ENCODE measurements at places on chromosomes 3 and 15.

DNA sequence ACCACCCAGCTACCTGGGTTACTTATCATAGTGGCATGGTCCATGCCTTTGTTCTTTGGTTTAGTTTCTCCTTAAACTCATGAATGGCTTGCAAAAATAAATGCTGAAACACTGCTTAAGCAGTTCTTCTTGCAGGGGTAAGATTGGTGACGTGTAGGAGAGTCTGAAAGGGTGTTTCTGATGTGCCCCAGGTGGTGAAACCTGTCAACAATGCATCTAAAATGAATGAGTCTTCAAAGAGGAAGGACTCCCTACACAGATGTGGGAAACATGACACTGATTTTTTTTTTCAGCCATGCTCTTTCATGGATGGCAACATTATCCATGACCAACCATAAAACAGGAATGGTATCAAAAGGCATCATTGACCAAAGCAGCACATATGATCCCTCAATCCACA, 72.0 kb downstream of the KCNH8 start:
- no peak for DNase-seq

DNA sequence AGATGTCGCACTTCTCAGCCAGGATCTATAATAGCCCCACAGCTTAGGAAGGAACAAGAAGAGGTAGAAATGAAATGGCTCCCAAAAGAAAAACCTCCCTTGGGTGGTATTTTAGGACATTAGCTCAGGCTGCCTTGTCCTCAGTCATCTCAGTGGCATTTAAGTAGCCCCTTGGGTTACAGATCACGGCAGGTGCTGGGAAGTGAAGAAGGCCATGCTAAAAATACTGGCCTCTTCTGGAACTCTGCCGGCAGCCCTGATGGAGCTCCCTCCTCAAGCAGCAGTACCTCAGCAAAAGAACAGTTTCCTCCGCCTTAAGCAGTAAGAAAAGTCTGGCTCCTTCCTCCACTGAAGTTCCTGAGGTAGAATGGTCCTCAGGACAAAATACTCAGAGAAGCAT, 7.3 kb upstream of the TPM1 start:
- DNase-seq: no peak

DNA sequence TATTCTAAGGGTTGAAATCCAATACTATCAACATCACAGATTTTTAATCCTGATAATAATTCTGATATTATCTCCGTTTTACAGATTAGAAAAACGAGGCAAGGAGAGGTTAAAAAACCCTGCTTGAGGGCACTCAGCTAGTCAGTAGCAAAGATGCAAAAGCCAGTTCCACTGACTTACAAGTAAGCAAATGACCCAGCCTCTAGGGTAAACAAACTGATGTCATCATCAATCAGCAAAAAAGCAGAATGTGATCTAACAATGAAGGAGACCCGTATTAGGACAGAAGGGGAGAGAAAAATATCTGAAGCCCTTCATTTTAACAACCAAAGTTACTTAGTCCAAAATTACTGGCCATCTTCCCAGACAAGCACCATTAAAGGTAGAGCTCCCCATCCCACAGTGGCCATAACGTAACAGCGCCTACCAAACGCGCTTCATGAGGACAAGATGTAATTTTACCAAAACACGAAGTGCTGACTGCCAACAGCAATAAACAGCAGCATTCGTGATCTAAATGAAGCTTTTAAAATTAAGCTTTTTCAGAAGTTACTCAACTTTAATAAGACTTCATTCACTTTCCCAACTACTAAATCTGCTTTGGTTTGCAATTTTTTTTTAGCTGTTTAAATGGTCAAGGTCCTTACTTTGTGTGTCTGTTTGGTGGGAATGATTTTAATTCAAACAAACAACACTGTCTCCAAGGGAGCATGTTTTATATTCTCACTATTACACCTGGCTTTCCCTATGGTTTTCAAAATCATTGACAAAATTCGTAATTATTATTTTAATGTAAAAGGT, 176.6 kb downstream of the OSBPL10 start:
- DNase-seq: no peak

- no peak for DNase-seq
Measured at GRCh38 chr3:70433091-70433490, 120.7 kb upstream of the MDFIC2 start.

DNA sequence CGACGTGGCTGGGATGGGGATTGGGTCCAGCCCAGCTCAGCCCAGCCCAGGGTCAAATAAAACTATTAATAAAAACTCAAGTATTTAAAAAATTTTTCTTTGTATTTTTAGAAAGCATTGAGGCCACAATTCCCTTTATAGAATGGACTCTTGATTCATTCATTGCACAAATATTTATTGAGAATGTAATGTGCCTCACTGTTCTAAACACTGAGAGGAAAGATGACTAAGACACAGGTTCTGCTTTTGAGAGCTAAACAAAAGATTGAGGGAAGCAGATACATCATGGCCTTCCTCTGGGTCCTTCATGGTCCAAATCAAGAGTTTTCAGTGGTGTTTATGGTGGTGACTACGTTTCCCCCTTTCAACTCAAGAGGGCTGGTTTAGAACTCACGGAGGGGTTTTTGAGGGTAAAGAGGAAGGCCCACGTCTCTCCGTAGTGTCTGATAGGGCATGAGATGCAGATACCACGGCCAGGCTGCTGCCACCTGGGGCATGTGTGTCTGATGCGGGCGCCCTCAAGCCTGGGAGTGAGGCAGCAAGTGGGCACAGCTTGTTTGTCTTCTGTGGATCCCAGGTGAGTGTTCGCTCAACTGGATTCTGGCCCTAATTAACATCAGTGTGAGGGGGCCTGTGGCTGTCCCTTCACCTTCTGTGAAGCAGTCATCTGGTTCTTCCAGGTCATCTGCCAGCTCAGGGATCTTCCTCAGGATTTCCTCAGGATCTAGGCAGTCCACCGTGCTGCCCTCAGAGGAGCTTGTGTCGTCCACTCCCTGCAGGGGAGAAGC, 73.5 kb upstream of the SCN5A start:
- no peak for DNase-seq

GRCh38 chr3:182046166-182046764, 334.5 kb downstream of the SOX2 start:
- DNase-seq: no peak

DNA sequence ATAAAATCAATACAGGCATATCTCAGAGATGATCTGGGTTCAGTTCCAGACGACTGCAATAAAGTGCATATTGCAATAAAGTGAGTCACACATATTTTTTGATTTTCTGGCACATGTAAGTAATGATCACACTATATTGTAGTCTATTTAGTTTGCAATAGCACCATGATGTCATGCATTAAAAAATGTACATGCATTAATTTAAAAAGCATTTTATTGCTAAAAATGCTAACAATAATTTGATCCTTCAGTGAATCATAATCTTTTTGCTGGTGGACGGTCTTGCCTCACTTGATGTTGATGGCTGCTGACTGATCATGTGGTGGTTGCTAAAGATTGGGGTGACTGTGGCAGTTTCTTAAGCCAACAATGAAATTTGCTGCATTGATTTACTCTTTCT, 511.1 kb downstream of the OTOL1 start:
- no peak for DNase-seq

DNA sequence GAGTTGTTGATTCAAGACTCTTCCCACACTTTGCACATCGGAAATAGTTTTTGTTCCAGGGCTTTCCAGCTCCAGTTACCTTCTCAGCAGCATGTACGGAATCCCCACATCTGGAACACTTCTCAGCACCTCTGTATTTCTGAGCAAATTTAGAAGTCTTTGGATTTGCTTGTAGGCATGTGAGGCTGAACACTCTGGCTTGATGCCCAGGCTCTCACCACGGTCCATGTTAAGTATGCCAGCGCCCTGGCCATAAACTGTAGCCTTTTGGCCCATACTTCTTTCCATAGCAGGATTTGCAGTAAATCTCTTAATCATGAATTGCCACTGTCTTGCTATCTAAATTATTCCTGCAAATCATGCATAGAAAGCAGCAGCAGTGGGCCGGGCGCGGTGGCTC, 24.4 kb downstream of the ATP2C1 start:
- DNase-seq: no peak

- DNase-seq: no peak
Measured at GRCh38 chr3:188631291-188632010, 477.5 kb downstream of the LPP start.

DNA sequence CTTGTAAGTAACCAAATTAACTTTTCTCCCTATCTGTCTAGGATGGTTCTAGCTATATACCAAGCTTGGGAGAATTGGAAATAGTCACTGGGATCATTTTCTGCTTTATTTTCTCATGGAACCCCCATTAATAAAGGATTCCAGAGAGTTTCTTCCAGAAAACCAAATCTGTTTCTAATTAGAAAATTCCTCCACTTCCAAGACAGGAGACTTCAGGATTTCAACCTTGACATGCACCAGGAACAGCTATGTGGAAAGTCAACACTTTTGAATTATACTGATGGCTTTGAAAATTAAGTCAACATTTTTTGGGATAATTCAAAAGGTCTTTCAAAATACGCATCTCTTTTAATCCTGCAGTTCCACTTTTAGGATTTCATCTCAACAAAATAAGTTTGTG, 138.3 kb downstream of the MEX3B start:
- no peak for DNase-seq

GRCh38 chr15:60721707-60722106, 242.8 kb upstream of the ICE2 start:
- no peak for DNase-seq

- DNase-seq: no peak
Measured at GRCh38 chr3:46996689-46997452, 17.4 kb downstream of the NBEAL2 start.

DNA sequence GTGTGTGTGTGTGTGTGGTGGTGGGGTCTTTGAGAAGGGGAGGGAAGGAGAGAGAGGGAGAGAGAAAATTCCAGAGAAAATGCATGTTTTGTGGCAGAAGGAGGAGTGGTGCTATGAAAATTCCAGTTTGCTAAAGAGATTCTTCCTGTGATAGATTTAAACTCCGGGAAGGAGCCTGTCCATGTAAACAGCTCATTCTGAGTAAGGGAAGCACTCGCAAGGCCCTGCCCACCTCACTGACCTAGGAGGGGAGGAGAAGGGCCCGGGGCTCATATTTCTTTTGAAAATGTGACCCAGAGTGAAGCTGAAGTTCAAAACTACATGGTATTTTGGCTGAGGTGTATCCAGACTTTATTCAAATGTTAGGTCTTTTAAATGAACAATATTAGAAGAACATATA, 41.3 kb downstream of the ADAMTSL3 start:
- DNase-seq: no peak

GRCh38 chr3:78820542-78820941, 947.3 kb downstream of the ROBO1 start:
- no peak for DNase-seq

Data from CD8-positive, alpha-beta memory T cell (primary cell).